ENCODE measurements at places on chromosomes 13 and 19.

GRCh38 chr13:68368922-68369321, 1138.8 kb upstream of the PCDH9 start:
- no peak for DNase-seq

- no peak for DNase-seq
Observed at GRCh38 chr19:57465680-57466381, 8.9 kb upstream of the VN1R1 start.

- no peak for DNase-seq
Observed at GRCh38 chr19:18601875-18602274, 4.7 kb downstream of the CRLF1 start.

GRCh38 chr13:50675651-50676050, 167.8 kb downstream of the DLEU7 start:
- no peak for DNase-seq

DNA sequence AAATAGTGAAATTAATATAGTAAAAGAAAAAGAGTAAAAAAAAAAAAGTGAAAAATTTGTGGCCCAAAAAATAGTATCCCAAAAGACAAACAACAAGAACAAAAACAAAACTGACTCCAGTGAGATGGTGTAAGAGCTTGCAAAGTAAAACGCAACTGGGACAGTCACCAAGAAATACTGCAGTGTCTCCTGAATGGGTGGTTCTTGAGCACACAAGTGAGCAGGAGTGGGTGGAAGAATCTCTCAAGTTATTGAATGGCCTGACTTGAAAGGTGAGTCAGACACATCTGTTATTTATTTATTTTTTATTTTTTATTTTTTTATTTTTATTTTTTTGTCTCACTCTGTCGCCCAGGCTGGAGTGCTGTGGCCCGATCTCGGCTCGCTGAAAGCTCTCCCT, 1.9 kb downstream of the ZNF493 start:
- DNase-seq: no peak

DNA sequence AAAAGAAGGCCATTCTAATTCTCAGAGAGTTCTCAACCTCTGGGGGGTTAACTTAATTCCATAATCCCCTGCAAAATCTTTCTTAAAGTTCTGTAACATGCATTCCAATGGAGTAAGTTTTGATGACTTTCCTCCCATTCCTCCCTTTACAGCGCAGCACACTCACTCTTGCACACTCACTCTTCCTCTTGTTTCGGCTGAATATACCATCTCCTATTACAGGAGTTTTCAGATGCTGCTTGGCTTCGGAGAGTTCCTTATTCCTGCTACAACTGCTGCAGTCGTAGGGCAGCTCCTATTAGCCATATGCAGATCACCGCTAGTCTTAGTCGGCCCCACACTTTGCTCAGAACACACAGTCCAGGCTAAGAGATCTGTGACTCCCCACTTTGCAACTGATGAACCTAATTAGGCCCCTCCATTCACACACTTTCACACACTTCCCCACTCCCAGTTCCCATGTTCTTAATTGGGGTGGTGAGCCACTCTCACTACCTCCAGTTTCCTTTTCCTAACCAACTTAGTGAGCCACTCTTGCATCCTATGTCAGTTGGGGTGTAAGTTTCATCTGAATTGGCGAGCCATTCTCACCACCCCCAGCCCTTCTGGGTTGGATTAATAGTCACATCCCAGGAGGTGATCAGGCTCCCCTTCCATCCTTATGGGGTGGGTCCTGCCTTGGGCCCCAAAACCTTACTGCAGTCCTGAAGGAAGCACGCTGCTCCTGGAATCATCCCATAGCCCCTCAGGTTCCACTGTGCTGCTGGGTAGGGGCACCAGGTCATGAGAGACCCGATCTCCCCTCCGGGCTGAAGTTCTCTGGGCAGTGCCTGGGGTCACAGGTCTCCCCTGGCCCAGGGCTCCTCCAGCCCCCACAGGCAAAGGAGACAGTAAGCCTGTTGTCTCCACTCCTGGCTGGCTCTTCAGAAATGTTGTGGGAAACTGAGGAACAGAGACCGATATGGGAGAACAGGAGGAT, 53.9 kb downstream of the OR10H4 start:
- DNase-seq: no peak

DNA sequence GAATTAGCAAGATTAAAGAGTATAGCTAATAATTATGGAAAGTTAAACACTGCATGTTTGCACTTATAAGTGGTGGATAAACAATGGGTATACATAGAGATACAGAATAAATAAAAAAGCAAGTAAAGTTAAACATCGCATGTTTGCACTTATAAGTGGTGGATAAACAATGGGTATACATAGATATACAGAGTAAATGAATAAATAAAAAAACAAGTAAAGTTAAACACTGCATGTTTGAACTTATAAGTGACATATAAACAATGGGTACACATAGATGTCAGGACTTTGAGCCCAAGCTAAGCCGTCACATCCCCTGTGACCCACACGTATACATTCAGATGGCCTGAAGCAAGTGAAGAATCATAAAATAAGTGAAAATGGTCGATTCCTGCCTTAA, 1533.3 kb upstream of the SPRY2 start:
- DNase-seq: no peak

DNA sequence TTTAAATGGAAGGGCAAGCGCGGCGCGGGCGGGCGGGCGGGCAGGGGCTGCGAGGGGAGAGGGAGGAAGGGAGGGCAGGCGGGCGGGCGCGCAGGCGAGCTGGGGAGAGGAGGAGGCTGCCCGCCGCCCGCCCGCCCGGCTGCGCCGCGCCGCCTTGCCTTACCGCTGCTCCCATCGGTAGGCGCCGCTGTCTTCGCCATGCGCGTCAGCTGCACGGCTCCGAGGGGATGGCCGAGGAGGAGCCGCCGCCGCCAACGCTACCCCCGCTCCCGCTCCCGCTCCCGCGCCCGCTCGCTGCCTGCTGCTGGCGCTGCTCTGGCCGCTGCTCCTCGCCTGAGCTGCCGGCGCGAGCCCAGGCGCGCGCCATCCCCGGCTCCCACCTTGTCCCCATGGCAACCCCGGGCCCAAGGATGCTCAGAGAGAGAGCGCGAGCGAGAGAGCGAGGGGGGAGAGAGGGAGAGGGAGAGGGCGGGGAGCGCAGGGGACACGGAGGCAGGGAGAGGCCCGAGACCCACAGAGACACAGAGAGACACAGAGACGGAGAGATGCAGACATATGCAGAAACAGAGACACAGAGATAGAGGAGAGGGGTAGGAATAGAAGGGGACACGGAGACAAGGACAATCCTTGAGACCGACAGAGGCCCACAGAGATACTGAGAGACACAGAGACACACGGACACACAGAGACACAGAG, 40.3 kb downstream of the DEDD2 start:
- peak; percentile 82 for DNase-seq

DNA sequence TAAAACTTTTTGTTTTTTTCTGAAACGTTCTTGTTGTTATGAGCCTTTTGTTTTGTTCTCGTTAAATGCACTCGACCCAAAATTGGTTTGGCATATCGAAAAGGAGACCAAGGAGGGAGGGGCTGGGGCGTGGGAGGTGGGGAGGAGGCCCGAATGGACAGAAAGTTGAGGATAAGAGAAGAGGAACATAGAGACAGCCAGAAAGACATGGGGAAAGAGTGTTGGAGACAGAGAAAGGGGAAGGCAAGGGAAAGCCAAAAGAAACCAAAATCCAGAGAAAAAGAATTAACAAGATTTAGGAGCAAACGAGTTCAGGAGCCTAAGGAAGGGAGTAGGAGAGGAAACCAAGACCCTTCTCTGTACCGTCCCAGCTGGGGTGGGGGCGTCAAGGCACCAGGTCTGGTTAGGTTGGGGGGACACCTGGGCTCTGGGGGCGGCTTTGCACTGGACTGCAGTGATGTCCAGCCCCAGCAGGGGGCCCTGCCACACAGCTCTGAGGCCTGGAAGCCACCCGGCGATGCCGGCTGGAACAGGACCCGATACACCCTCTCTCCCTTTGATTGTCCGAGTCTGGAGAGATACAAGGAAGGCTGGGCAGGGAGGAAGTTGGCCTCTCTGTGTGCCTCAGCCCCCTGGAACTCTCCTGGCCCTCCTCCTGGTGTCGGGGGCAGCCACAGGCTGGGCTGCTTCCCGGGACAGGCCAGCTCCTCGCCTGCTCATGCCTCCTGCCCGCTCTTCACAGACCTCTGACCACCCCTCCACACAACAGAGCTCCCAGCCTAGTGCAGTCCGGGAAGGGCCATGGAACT, 11.6 kb upstream of the ASF1B start:
- DNase-seq: no peak

GRCh38 chr13:69331245-69331644, 776.4 kb upstream of the ATXN8OS start:
- no peak for DNase-seq

DNA sequence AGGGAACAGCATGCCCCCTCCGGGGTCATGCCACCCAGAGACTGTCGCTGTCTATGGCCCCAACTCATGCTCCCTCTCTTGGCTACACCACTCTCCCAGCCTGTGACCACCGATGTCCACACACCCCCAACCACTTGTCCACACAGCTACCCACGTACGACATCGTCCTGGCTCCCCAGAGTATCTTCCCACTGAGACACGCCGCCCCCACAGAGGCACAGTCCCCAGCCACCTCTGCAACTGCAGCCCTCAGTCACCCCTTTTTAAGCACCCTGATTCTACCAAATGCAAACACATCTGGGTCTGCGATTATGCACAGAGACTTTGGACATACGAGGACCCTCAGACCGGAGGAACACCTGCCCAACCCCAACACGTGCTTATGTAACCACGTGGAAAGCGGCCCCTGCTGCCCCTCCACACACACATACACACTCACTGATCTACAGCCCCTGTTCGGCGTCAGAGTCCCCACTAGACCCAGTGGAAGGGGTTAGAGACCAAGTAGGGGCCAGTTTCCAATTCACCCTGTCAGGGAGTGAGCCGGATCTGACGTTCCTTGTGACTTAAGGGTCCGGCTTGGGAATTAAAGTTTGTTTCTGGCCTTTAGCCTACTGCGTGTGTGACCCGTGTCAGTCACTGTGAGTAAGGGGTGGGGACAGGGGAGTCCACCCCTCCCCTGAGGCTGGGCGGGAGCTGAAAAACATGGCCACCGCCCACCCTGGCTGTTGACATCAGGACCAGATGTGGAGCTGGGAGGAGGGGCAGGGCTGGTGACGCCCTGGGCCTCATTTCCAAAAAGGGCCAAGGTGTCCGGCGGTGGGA, 11.9 kb upstream of the AXL start:
- no peak for DNase-seq

DNA sequence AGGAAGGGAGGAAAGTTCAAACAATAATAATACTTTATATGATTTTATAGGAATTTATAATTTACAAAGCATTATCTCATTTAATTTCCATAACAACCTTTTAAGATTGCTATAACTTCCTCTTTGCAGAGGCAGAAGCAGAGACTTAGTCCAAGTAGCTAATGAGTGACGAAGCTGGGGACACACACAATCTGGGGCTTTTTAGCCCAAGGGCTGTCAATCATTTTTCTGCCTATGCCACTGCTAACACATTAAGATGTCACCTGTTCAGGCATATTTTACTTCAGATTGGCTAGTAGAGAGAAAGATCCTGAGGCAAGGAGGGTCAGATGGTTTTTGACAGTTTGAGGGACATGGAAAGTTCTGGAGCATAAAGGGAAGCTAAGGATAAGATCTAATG, 12.6 kb downstream of the SCEL start:
- DNase-seq: no peak

DNA sequence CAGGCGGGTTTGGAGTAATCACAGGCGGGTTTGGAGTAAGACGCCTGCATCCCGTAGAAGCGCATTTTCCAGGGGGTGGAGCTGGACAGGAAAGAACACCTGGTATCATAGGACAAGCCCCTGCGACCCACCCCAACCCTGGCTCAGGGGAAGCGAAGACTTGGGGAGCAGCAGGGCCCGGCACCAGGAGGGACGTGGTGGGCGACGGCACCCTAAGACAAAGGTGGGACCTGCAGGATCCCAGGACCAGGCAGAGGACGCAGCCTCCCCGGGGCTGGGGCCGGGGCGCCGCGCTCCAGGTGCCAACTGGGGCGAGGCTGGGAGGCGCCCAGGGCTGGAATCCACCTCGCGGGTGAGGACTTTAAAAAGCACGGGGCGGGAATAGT, 520 bp downstream of the ZNF600 start:
- no peak for DNase-seq

GRCh38 chr13:40028446-40028845, 373.0 kb downstream of the COG6 start:
- DNase-seq: no peak

DNA sequence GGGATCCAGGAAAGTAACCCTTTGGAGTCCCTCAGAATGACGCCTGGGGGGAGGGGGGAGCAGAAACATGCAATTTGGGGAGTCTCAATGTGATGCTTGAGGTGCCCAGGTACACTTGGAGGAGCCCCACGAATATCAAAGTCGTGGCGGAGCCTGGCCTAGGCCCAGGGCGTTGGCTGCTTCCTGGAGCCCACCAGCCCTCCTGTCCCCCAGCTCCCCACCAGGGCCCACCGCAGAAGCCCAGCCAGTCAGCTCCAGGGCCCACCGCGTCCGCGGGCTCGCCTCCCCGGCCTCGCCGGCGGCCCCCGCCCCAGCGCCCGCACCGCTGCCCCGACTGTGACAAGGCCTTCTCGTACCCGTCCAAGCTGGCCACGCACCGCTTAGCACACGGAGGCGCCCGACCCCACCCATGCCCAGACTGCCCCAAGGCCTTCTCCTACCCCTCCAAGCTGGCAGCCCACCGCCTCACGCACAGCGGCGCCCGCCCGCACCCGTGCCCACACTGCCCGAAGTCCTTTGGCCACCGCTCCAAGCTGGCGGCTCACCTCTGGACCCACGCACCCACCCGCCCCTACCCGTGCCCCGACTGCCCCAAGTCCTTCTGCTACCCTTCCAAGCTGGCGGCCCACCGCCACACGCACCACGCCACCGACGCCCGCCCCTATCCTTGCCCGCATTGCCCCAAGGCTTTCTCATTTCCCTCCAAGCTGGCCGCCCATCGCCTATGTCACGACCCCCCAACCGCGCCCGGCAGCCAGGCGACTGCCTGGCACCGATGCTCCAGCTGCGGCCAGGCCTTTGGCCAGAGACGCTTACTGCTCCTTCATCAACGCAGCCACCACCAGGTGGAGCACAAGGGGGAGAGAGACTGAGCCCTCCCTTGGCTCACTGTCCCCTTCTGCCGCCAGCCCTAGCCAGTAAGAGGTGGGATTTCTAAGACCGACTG, 2.1 kb downstream of the ZNF575 start:
- no peak for DNase-seq

GRCh38 chr13:86541461-86541860, 742.2 kb upstream of the SLITRK6 start:
- DNase-seq: no peak

- DNase-seq: no peak
Observed at GRCh38 chr13:93450761-93451160, 224.2 kb downstream of the GPC6 start.

- DNase-seq: peak; percentile 82
Observed at GRCh38 chr19:47240996-47241918, 10.3 kb upstream of the BBC3 start.

- DNase-seq: no peak
Observed at GRCh38 chr19:57587529-57587928, 3.6 kb downstream of the ZIK1 start.
